Thoracic aorta (tissue), 2 donors: ENCODE measurements at places on chromosomes 5 and 9.

DNA sequence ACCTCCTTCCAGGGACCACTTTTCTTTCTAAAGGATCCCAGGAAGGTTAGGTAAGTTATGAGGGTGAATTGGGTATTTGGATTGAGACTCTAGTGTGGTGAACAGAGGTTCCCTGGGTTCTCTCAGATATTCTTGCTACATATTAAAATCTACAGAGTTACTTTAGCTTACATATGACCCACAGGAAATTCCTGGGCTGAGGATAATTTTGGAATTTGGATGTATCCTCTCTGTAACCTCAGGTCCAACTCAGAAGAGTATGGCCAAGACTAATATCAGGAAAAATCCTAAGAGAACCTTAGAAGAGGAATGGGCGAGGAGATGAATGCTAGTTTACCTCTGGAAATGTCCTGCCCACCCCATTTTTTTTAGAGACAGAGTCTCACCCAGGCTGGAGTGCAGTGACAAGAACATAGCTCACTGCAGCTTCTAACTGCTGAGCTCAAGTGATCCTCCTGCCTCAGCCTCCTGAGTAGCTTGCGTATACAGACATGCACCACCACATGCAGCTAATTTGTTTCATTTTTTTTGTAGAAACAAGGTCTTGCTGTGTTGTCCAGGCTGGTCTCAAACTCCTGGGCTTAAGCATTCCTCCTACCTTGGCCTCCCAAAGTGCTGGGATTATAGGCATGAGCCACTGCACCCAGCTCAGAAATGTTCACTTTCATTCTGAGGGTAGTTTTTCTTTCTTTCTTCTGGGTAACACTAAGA lies 196.4 kb downstream of the ARHGEF28 start:
- DNase-seq = no peak

DNA sequence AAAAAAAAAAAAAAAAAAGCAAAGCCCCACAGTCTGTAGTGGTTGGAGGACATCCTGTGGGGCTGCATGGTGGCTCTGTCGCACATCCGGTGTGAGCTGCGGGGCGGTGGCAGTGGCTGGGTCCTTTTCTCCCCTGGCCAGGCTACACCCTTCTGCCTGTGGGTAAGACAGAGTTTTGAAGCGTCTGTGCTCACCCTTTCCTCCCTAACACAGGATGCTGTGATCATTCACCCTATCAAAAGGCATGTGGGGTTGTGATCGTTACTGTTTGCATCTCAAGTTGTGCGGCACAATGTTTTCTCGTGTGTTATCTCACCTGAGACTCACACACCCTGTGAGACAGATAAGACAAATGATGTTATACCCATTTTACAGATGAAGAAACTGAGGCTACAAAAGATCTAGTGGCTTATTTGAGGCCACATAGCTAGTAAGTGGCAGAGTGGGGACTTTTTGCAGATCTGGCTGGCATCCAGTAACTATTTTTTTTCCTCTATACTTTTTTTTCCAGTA lies 17.5 kb downstream of the IRF1 start:
- no peak for DNase-seq

DNA sequence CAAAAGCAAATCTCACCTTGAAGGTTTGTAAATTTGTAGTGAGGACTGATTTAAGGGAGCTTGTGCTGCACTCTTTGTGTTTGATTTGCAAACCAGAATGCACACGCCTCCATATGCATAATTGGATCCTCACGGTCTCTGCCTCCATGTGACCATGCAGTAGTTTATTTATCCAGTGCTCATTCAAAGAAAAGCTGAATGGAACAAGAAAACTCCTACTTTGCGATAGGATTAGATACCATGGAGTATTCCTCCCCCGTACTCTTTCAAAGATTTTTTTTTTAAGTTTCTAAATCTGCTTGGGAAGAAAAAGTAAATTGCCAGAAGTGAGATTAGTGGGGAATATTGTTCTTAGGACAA lies 290.4 kb upstream of the TUT7 start:
- DNase-seq = no peak

GRCh38 chr9:23820451-23821374 lies 5.3 kb downstream of the ELAVL2 start:
- DNase-seq = no peak

GRCh38 chr9:96061293-96061987 lies 185.9 kb downstream of the ERCC6L2 start:
- DNase-seq = no peak

GRCh38 chr9:4784403-4784802 lies 8.3 kb upstream of the RCL1 start:
- no peak for DNase-seq

- no peak for DNase-seq
Observed at GRCh38 chr5:172943283-172943841, 15.9 kb upstream of the RPL26L1 start.

GRCh38 chr9:74735761-74736160 lies 152.0 kb downstream of the TRPM6 start:
- DNase-seq = no peak

- peak; percentile 54 for DNase-seq
Observed at GRCh38 chr5:180825768-180826525, 23.3 kb upstream of the MGAT1 start.

- DNase-seq = peak; percentile 28
Observed at GRCh38 chr5:147857302-147858129, 21.0 kb upstream of the SCGB3A2 start.

GRCh38 chr5:56259002-56259511 lies 25.9 kb upstream of the ANKRD55 start:
- DNase-seq = no peak

GRCh38 chr5:122523776-122524175 lies 211.7 kb downstream of the SNCAIP start:
- DNase-seq = no peak

GRCh38 chr5:57004800-57005199 lies 52.9 kb upstream of the MIER3 start:
- no peak for DNase-seq

GRCh38 chr9:116662646-116663310 lies 24.3 kb upstream of the TRIM32 start:
- DNase-seq = no peak

GRCh38 chr9:121707477-121708424 lies 56.3 kb downstream of the DAB2IP start:
- DNase-seq = no peak
